ENCODE measurements at places on chromosomes 11 and 22.

DNA sequence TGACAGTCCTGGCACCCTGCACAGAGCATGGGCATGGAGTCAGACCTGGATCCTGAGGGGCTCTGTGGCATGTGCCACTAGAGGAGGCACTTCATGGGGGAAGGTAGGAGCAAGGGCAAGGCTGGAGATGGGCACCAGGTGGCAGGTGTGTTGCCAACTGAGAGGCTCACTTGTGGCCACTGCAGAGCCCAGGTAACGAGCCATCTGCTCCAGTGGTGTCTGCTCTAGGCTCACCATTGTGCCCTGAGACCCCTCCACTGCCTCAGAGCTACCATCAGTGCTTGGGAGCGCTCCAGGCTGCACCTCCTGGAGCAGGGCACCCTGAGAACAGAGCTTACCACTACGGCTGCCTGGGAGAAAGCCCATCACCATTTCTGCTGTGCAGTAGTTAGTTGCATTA is 1.3 kb upstream of the ZDHHC8 start:
- peak; percentile 25 for DNase-seq

GRCh38 chr11:2685566-2686359 is 14.0 kb downstream of the KCNQ1OT1 start:
- DNase-seq = no peak

GRCh38 chr22:37647928-37648327 is 8.5 kb downstream of the SH3BP1 start:
- DNase-seq = no peak

DNA sequence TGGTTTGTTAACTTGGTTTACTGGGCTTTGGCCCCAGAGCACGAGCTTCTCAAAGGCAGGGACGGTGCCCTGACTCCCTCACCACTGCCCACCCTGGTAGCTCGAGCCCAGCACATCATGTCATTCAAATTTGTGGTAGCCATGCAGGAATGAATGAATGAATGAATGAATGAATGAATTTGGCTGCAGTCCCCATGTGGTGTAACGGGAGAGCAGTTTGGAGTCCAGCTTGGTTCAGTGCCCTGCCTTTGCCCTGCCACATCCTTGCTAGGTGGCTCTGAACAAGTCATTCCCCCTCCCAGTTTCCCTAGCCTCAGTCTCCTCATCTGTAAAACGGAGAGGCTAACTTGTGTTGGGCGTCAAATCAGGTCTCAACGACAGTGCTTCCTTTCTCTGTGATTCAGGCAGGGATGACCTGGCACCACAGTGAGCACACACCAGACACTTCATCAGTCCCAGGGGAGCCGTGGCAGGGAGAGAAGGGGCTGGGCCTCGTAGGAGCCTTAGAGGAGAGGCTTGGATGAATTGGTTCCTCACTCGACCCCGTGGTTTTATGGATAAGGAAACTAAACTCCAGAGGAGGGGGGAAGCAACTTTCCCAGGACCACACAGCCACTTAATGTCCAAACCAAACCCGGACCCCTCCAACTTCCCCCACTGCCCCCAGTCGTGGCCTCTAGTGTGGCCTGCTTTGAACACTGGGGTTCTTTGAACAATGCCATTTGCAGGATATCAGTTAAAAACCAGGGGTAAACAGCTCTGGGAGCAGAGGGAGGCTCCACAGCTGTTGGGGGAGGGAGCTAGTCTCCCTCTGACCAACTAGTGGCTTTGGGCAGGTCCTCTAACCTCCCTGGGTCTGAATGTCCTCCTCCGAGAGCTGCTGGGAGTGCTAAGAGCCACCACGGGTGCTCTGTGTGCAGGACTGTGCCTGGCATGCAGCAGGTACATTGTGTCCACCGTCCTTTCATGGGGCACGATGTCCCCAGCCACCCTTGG is 86.2 kb downstream of the CACNA1I start:
- DNase-seq = no peak

DNA sequence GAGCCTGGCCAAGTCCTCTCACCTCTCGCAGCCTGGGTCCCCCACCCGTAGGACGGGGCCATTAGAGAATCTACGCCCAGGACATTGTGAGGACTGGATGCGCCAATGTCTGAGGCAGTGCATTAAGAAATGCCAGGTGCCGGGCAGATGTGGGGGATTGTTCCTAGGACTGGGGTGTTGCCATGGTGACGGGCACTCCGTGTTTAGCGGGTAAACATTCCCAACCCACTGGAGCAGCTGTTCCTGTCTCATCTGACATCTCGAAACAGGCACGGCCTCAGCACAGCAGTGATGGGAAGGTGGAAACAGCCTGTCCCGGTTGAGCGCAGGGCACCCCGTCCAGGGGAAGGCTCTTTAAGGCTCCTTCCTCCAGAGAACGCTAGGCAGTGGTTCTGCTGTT is 99.6 kb upstream of the RTL6 start:
- no peak for DNase-seq

- no peak for DNase-seq
Measured at GRCh38 chr11:59729834-59730233, 16.2 kb upstream of the OR10V1 start.

DNA sequence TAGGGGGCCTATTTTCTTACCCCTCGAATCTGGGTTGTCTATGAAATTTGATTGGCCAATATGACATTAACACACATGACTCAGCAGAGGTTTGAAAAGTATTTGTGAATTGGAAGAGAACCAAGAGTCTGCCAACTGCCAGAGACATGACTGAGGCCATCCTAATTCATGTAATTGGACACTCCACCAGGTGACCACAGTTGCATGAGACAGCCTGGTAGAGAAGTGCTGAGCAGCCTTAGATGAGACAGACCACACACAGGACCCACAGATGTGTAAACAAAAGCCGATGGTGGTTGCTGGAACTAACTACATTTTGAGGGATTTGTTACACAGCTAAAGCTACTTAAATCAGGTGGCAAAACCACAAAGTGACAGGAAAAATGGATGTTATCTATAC is 855 bp upstream of the MS4A5 start:
- DNase-seq = no peak

DNA sequence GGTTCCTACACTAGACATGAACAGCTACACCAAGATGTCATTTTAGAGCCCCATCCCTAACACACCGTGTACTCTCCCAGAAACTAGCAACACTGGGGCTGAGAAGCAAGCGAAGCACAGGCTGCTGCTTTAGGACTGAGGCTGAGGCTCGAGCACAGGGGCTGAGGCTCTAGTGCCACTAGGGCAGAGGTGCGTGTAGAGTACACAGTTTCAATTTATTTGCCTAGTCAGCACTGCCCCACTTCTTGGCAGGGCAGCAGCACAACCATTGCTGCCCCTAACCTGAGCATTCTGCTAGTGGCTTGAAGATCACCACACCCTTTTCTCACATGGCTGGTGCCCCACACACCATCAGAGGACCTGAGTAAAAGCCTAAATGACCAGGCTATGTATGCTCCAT is 713.2 kb downstream of the LRRC4C start:
- no peak for DNase-seq

GRCh38 chr11:2570211-2570811 is 125.5 kb downstream of the KCNQ1 start:
- no peak for DNase-seq

DNA sequence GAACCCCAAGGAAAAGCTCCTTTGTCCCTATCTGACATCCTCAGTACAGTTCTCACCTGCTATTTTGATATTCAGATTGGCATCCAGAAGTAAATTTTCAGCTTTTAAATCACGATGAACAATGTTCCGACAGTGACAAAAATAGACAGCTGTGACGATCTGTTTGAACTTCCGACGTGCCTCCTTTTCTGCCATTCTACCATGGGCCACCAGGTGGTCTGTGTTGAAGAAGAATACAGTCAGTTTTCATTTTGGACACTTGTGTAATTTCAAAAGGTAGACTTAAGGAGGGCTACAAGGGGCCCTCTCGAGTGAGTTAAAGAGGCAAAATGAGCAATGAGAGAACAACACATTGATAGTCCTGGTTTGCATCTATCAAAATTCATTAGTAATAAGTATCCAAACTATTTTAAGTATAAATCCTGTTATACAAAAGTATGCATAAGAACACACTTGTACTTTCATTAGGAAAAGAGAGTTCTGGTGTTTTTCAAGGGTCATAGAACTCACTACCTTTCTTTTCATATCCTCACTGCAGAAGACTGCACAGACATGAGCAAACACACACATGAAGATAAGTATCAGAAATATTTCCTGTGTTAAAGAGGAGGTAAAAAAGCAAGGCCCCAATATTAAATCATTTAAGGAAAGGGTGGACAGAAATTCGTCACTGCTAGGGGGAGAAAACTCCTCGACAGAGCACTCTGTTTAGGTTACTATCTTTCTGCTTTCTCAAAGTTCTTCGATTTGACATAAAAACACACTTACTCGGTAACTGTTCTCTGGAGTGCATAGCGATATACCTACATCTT is 89.9 kb upstream of the APOA1 start:
- peak; percentile 61 for DNase-seq

DNA sequence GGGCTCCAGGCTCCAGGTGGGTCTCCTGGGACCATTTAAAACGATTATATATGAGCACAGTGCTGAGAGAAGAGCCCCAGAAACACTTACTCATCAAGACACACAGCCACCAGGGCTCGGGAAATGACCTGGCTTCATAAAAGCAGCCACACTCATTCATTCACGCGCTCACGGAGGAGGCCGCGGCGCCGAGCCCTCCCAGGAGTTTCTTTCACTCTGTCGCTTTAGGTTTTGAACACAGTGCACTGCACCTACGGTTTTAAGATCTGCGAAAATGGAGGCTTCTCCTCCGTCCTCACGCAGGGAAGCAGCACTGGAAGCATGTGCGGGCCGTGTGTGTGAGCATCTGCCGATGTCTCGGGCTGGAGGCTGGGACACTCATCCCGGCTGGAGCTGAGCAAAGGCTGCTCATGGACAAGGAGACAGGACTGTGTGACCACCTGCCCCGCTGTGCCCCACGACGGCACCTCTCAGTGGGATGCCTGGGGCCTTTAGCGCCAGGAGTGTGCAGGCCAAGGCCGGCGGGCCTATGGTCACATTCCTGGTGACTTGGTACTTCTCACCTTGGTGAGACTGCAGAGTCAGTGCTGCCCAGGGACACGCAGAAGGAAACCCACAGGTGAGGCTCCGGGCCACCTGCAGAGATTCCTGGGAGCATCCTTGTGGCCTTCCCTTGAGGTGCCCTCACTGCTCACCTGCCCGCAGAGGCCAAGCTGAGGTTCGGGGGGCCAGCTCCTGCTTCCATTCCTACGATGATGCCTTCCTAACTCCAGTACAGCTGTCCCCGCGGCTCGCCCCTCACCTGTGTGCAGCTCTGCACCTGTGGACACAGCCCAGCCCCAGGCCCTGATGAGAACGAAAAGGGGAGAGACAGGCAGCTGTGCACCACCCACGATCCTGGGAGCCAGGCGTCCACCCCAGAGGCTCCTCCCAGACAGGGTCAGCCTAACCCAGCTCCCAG is 872.0 kb downstream of the BRD1 start:
- no peak for DNase-seq

GRCh38 chr11:134862587-134863195 is 450.6 kb upstream of the B3GAT1 start:
- DNase-seq = no peak

DNA sequence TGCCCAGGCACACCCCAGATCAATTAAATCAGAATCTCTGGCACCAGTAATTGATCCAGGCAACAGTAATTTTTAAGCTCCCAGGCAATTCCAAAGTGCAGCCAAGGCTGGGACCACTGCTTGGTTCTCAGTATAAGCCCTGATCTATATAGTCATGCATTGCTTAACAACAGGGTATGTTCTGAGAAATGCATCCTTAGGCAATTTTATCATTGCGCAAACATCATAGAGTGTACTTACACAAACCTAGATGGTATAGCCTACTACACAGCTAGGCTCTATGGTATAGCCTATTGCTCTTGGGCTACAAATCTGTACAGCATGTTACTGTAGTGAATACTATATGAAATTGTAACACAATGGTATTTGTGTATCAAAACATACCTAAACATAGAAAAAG is 651 bp upstream of the C11orf42 start:
- no peak for DNase-seq

DNA sequence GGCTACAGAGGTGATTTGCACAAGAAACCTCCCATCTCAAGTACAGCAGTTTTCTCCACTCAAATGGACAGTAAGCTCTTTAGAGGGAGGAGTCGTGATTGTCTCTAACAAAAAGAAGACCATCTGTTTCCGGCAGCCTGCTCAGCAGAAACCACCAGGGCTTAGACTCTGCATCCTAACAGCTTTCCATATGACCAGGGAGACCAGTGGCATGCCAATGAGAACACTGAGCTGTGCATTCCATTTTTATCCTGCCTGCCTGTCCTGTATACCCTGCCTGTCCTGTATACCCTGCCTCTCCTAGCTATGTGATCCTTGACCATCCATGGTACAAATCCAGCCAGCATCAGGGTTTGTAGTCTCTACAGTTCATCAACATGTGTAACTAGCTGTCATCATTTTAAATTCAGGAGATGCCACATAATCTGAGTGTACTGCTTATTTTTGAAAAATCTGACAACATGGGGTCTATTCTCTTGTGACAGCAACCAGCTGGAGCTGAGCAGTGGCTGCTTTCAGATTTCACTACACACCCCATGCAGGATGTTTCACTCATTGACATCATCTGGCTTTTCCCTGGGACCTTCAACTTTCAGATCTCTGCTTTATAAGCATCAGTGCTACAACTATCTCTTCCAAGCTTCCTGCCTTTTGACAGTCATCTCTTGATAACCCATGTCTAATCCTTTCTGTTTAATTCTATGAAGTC is 50.5 kb upstream of the POU2AF2 start:
- DNase-seq = no peak

DNA sequence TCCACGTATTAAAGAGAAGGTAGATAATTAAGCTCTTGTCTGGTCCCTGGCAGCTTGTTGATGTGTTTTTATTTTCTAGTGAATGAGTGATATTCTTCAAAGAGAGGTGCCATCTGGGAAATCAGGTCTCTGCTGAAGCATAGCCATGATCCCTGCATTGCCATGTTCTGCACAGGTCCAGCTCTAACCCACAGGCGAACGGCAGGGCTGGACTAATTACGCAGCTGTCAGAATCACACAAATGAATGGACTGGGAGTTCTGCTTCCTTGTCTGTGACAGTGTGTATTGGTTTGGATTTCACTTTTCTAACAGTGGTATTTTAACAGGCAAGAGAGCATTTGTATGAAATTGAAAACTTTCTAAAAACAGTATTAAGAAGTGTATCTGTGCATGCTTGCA is 235.6 kb downstream of the FAT3 start:
- no peak for DNase-seq

GRCh38 chr11:123364080-123364479 is 66.0 kb upstream of the GRAMD1B start:
- no peak for DNase-seq

DNA sequence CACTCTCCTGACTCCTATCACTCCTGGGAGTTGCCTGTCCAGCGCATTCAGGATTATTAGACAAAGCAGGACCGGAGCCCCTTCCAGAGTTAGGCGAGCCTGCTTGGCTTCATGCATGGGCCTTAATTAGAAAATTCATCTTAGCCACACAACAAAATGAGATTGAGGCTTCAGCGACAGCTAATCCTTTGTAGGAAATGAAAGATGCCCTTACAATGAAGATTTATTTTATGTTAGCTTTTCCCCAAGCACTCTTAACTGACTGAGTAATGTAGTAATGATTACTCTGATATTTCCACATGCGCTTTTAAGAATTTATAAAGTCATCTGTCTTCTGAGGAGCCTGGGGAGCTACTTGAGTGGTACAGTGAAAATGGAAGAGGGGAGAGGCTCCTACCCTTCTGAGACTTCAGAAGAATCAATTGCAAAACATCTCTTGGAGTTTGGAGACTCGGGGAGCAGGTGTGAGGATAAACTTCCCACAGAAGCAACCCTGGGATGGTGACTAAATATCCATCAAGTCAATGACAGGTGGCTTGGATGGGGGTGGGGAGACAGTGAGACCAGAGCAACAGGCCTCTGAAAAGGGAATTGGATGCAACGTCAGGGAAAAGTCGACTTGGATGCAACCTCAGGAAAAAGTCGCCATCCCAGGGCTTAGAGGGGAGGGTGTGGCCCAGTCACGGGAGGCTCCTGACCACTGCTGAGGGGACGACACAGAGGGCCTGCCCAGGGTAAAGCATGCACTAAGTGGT is 434.5 kb upstream of the B3GAT1 start:
- no peak for DNase-seq
